Ammon's horn (tissue), 1 donor: ENCODE measurements at places on chromosomes 6 and 20.

- DNase-seq = no peak
Observed at GRCh38 chr6:130027948-130028347, 9.6 kb downstream of the L3MBTL3 start.

- no peak for DNase-seq
Observed at GRCh38 chr6:75275067-75275466, 9.5 kb downstream of the TMEM30A start.

GRCh38 chr6:46781478-46782378 lies 11.5 kb upstream of the MEP1A start:
- DNase-seq = peak; percentile 79

DNA sequence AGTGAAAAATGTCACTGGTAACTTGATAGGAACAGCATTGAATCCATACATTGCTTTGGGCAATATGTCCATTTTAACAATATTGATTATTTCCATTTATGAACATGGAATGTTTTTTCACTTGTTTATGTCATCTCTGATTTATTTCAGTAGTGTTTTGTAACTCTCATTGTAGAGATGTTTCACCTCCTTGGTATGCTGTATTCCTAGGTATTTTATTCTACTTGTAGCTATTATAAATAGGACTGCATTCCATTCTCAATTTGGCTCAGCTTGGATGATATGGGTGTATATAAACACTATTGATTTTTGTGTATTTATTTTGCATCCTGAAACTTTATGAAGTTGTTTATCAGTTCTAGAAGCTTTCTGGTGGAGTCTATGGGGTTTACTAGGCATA lies 730.3 kb downstream of the DOK5 start:
- no peak for DNase-seq

- no peak for DNase-seq
Observed at GRCh38 chr6:118494091-118494490, 54.0 kb upstream of the PLN start.

DNA sequence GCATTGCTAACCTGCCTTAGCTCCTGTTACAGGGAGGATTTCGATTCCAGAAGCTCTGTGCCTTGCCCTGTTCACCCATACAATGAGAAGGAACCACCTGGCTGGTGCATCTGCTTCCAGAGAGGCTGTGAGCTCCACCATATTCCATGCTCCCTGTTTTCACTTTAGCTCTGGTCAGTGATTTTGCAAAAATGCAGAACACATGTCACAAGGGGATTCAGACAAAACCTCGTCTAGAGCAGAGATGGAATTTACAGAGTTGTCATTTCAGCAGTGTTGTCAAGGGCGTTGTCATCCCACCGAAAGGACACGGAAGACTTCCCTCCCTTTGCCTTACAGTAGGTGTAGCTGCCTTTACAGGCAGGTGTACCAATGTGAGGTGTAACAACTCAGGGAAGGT lies 223.0 kb upstream of the ARID1B start:
- no peak for DNase-seq

GRCh38 chr6:88472851-88473525 lies 306.8 kb upstream of the CNR1 start:
- DNase-seq = no peak

- DNase-seq = no peak
Observed at GRCh38 chr20:35027301-35027700, 65.3 kb downstream of the TRPC4AP start.

GRCh38 chr6:54835176-54835575 lies 11.4 kb upstream of the FAM83B start:
- DNase-seq = no peak

GRCh38 chr6:99490608-99491007 lies 24.6 kb downstream of the USP45 start:
- no peak for DNase-seq

DNA sequence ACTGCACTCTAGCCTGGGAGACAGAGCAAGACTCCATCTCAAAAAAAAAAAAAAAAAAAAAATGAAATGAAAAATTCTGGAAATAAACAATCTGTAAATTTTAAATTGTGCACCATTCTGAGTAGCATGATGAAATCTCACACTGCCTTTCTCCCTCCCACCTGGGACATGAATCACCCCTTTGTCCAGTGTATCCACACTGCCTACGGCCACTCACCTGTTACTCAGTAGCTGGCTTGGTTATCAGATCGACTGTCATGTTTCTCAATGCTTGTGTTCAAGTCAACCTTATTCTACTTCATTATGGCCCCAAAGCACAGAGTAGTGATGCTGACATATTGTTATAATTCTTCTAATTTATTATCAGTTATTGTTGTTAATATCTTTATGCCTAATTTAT lies 58.7 kb upstream of the MTHFD1L start:
- no peak for DNase-seq

- DNase-seq = no peak
Observed at GRCh38 chr6:52538252-52538900, 38.5 kb downstream of the TRAM2 start.

- peak; percentile 6 for DNase-seq
Observed at GRCh38 chr6:106628658-106629102, 618 bp downstream of the RTN4IP1 start.

GRCh38 chr6:10578723-10579122 lies 57.6 kb downstream of the GCNT2 start:
- no peak for DNase-seq

DNA sequence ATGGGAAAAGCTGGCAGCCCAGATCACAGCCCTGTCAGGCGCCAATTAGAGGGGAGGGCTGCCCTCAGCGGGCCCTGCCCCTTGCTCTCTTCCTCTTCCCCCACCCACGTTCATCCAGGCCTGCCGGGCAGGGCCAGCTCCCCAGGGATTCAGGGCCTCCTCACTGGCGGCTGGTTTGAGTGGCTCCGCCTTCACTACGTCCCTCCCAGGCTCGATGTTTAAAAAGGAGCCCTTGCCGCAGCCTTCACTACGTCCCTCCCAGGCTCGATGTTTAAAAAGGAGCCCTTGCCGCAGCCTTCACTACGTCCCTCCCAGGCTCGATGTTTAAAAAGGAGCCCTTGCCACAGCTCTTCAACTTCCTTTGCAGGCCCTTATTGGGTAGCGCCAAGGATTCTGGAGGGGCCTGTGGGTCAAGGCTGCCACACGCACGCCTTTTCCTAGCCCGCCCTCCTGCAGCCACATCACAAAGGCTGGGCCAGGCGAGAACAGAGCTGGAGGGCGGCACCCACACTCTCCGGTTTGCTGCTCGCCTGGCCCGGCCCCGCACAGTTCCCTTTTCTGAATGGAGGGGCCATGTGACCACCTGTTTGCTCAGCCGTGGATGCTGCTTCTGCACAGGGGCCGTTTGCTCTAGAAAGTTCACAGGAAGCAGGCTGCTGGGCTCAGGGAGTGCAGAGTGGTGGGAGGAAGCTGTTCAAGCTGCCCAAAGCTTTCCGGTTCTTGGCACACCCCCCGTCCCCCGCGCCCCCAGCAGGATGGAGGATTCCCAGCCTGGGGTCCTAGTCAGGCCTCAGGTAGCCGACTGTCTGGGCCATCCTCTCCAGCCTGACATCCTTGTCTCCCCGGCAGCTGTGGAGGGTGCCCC lies 1.6 kb downstream of the SLC17A9 start:
- DNase-seq = peak; percentile 81

DNA sequence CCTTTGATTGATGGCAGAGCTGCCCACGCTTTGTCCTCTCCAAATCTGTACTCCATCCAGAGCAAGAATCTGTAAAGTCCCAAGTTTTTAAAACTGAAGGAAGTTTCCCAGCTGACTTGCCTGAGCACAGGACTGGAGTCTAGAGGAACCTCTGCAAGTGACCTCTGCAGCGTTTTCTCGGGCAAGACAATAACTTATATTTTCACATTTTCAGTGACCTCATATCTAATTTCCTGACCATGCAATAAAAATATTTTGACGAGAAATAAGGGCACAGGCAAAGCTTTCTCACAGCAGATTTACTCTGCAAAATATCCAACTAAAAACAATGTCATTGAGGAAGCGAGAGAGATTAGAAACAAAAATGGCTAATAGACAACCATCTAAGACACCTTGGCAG lies 185.5 kb upstream of the SNX9 start:
- DNase-seq = no peak

- no peak for DNase-seq
Observed at GRCh38 chr6:25296217-25296905, 17.2 kb downstream of the CARMIL1 start.

DNA sequence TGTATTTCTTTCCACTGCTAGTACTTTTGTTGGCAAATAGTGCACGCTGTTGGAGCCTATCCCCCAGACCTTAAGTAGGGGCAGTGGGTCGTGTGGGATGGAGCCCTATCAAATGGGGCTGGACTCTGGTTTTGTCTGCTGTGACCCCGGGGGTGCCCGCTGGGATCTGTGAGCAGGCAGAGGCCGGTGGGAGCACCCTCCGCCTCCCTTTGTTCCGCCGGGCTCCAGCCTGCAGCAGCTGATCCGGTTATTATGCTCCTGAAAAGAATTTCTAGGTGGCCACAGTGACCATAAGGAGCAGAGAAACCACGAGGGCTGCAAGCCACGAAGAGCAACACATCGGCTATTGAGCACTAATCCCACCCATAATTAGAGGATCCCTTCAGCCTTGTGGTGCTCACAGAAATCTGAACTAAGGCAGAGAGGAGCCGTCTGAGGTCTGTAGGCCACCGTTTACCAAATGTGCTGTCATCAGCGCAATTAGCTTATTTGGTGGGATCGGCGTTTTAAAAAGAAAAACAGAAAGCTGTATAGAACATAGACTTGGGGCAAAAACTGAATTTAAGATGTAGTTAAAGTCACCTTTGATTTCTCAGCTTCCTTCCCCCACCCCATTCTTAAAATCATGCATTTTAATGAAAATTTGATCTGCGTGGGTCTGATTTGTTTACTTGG lies 598.3 kb upstream of the JAG1 start:
- DNase-seq = no peak

GRCh38 chr20:49595811-49596561 lies 28.0 kb upstream of the PTGIS start:
- DNase-seq = no peak

DNA sequence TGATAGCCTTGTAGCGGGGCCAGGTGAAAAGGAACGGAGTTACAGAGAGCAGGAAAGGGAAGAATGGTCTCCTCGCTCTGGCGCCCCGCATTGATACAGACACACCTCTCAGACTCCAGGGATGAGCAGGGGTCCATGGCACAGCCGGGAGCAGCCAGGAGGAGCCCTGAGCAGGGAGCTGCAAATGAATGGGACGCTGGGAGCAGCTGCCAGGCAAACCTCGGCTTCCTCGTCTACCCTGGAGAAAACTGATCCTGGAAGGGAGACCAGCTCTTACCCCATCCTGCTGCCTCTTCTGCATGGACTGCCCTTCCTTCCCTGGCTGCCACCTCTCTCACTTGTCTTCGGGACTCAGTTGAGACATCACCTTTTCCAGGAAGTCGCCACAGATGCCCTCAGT lies 97.3 kb upstream of the MAFB start:
- DNase-seq = no peak

GRCh38 chr20:38751360-38751976 lies 3.2 kb downstream of the ACTR5 start:
- peak; percentile 67 for DNase-seq

GRCh38 chr6:166795879-166796278 lies 160.5 kb downstream of the RNASET2 start:
- no peak for DNase-seq

GRCh38 chr20:41738604-41739206 lies 120.5 kb upstream of the CHD6 start:
- peak; percentile 77 for DNase-seq

- peak; percentile 76 for DNase-seq
Observed at GRCh38 chr20:62652041-62652893, 10.0 kb downstream of the SLCO4A1 start.

- DNase-seq = no peak
Observed at GRCh38 chr6:112478036-112478435, 130.9 kb downstream of the RFPL4B start.

DNA sequence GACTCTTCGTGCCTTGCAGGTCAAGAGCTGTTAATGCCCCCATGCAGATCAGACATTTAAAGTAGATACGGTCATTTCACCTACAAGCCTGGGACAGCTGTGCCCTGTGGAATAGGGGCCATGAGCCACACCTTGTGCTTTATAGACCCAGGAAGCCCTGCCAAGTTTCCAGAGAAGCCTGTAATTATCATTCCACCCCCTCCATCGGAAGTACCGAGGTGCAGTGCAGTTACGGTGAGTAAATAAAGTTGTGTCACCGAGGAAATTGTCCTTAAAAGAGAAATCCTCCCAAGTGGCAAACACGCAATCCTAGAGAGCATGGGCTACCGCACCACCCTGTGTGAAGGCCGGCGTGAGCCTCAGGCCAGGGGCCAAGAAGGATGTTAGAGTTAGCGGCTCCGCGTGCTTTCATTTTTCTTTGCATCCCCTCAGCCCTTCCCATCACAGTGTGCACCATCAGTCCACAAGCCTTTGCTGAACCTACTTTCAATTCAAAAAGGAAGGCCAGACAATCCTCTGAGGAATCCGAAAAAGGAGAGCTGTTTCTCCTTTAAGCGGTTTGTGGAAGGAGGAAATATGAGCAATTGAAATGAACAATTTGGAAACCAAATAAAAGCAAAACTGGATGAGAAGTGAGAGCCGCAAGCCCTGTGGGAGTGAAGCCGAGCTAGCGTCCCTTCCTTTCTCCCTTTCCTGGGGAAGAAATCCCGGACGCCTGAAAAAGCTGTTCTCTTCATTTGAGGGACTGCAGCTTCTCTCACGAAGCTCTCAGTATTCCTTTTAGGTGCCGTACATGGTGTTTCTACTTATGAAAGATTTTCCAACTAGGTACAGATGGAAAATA lies 183.3 kb upstream of the PDE10A start:
- DNase-seq = no peak

DNA sequence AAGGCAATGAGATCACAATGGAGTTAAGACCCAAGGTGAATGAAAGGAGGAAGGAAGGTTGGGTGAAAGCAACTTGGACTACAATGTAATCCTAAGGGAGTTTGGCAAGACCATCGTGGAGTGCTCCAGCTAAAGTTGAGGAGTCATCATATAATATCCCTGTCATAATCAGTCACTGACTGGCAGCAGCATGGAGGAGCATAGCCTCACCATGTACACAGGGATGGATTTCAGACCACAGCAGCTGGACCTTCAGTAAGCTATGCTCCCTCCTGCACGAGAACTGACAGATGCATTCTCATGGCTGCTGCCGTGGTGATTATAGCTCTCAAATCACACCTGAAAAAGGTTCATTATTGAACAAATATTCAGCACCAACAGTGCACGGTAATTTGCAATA lies 43.0 kb downstream of the GOPC start:
- no peak for DNase-seq

DNA sequence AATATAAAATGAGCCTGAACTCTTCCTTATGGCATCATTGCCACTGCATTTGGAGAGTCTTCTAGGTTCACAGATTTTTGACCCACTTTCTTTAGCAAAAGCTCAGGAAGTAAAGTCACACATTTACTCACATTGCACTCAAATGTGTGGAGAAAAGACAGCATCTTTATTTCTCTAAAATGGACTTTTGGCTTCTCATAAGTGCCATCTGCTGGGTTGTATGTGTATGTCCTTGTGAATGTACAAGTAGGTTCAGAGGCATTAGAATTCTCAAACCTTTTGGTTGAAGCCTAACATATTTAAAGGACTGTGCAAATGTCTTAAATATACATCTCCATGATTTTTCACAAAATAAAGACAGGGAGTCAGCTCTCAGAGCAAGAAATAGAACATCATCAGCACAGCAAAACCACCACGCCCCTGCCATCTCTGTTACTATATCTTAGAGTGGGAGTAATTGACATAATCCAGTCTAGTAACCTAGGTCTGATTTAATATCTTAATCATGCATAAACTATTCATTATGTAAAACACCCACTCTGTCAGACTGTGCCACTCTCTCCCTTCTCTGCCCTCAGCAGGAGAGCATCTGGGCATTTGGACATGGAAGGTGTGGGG lies 42.2 kb upstream of the SPTLC3 start:
- peak; percentile 44 for DNase-seq
